ENCODE measurements at places on chromosomes 7 and 10.

- no peak for DNase-seq
Measured at GRCh38 chr7:26298472-26299058, 6.9 kb downstream of the SNX10 start.

- no peak for DNase-seq
Measured at GRCh38 chr7:50146692-50147091, 53.6 kb upstream of the ZPBP start.

DNA sequence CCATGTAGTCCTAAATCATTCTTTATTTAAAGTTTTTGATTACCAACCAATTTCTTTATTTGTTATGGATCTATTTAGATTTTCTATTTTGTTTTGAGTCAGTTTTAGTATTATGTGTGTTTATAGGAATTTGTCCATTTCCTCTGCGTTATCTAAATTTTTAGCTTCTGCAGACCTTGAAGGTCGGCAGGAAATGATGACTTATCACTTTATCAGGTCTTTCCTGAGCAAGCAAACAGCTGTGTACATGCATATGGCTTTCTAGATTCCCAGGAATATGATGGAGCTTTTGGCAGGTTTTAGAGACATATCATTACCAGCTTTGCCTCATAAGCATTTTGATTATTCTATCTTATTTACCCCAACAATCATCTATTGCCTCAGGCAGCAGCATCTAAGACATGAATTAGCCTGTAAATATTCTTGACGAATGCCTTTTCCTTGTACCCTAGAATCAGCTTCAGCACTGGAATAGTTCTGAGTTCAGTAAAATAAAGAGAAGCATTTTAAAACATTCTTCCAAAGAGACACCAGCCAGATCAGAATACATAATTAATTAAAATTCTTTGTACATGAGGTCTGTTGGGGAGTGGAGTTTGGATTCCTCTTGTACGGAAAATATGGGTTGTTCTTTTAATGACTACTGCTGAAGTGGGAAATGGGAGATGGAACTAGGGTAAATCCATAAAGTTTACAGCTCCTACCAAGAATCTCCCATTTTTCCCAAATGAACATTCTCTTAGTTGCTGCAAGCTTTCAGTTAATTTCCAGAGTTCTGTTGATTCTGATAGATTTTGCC, 408.8 kb upstream of the SEMA3C start:
- no peak for DNase-seq

DNA sequence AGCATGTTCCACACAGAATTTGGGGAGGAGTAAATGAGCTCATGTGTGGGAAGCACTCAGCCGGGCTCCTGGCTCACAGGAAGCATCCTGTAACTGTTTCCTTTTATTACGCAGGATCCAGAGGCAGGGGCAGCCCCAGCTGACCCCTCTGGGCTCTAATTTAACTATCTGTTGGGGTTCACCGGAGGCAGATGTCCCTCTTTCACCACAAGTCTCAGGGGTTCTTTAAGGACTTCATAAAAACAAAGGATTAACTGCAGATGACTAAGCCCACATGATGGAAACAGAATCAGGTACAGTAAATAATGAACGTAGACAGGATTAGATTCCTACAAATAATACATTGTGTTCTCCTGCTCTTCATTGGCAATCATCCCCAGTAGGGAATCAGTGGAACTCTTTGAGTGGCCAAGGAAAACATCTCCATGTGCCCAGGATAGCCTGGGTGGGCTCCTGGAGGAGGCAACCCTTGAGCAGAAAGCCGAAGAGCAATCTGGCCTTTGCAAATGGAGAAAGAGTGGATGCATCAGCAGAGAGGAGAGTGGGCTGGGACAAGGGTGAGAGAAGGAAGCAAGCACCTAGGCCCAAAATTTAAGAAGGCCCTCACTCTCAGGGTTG, 24.6 kb downstream of the TBXAS1 start:
- no peak for DNase-seq

DNA sequence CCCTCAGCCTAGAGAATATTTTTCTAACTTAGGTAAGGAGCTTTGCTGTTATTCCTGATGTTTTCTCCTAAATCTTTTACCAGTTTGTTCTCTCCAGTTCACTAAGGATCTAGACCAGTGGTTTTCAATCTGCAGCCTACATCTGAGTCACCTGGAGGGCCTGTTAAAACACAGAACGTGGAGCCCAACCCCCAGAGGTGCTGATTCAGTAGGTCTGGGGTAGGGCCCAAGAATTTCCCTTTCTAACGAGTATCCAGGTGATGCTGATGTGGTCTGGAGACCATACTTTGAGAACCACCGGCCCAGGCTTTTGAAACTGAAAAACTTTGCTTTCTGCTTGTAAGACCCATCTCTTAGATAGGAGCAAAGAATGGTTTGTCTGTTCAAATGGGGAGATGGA, 51.2 kb upstream of the KMT2E start:
- DNase-seq, result no peak

GRCh38 chr7:92034116-92034515, 93.5 kb downstream of the AKAP9 start:
- no peak for DNase-seq

- DNase-seq, result no peak
Measured at GRCh38 chr7:87709258-87709657, 81.1 kb downstream of the RUNDC3B start.

DNA sequence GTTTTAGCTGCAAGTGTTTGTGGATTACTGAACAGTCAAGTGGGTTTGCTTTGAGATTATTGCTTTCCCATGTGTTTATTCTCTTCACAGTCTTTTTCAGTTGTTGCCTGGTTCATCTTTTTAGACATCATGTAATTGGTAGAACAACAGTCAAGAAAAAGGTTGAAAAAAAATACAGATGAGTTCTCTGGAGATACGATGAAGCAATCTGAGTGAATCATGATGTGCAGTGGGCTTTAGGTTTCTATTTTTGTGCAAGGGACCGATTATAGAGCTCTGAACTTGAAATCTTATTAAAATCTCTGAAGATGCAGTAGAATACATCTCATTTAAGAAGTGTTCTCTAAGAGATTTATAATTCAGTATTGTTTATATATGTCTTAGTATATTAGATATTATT, 145.7 kb downstream of the SDK1 start:
- DNase-seq, result no peak

Data from hepatic stellate cell (primary cell).